Cardiac fibroblast (primary cell): ENCODE measurements at places on chromosomes 5 and 9.

- no peak for DNase-seq
Measured at GRCh38 chr9:114770991-114771390, 34.8 kb downstream of the TNFSF15 start.

DNA sequence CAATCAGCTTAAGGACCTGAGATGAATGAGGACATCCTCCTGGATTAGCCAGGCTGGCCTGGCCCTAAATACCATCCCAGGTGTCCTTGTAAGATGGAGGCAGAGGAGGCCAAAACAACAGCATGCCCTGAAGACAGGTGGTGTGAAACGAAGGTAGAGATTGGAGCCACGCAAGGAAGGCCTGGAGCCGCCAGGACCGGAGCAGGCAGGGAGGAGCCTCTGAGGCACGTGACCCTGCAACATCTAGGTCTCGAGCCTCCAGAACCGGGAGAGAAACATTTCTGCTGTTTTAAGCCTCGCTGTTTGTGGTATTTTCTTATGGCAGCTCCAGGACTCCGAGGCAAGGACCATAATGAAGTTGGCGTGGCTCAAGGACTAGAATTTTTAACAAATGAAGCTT, 9.7 kb upstream of the COL5A1 start:
- DNase-seq = no peak

DNA sequence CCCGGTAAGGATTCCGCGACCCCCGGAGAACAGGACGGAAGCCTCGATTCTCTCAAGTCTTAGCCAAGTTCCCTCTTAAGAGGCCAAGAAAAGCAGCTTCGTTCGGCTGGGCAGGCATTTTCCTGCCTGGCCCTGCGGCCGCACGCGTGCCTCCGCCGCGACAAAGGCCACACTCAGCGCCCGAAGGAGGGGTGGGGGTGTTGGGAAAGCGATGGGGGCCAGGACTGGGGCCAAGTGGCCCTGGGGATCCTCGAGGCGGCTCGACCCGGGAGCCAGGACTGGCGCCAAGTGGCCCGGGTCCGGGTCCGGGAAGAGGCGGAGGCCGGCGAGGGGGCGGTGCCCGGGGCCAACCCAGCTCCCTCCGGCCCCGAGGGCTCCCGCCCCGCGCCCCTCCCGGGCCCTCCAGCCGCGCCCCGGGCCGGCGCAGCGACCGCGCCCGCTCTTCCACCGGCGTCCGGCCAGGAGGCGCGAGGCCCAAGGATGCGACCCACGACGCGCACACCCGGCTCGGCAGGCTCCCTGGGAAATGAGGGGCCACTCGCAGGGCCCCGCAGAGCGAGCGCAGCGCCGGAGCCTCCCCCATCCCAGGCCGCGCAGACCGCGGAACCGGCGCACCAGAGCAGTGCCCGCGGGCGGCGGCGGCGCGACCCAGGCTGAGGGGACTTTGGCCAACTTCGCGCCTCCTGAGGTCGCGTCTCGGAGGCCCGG, 756 bp downstream of the VAV2 start:
- peak; percentile 11 for DNase-seq

DNA sequence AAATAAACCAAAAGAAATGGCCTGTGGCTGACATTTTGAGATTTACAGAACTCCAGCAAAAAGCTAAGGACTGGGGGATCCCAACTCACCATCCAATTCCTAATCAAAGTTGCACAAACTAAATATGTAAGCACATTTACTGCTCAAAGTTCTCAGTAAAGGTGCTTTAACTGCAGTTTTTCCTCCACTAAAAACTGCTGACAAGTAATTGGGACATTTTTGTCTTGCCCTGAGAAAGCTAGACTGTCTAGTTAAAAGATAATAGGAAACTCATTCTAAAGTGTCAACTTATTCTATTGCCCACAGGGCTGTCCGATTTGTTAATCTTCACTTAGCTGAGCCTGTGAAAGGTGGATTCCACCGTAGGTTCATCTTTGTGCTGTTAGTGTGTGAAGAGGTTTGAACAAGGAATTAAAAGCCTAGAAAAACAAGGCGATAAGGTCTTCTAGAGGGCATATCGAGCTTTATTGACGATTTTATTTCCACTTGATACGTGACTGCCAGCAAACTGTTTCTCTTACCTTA, 1.0 kb downstream of the DOCK8 start:
- no peak for DNase-seq

- no peak for DNase-seq
Measured at GRCh38 chr9:138097501-138097991, 220.0 kb downstream of the CACNA1B start.

DNA sequence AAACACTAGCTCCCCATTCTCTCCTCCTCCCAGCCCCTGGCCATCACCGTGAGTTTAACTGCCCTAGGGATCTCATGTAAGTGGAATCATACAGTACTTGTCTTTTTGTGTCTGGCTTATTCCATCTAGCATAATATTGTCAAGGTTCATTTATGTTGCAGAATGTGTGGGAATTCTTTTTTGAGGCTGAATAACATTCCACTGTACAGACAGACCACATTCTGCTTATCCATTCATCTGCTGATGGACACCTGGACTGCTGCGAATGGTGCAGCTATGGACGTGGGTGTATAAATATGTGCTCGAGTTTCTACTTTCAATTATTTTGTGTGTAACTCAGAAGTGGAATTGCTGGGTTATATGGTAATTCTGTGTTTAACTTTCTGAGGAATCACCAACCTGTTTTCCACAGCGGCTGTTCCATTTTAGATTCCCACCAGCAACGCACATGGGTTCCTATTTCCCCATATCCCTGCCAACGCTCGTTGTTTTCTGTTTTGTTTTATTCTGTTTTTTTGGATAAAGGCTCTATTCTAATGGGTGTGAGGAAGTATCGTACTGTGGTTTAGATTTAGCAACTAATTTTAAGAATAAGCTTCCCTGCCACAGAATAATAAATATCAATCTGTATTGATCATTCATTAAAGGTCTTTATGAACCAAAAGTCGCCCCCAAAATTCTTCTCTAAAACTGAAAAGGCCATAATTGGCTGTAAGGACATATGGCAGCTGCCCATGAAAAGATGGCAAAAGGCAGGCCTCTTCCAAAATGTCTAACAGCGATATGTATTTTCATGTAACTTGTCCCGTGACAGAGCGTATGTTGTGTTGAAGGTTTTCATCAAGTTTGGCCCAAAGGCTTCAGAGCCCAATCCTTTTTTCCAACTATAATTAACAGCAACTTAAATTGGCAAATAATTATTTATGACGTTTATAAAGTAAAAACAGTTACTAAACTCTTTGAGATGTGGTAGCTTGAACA, 70.3 kb downstream of the DAP start:
- no peak for DNase-seq

DNA sequence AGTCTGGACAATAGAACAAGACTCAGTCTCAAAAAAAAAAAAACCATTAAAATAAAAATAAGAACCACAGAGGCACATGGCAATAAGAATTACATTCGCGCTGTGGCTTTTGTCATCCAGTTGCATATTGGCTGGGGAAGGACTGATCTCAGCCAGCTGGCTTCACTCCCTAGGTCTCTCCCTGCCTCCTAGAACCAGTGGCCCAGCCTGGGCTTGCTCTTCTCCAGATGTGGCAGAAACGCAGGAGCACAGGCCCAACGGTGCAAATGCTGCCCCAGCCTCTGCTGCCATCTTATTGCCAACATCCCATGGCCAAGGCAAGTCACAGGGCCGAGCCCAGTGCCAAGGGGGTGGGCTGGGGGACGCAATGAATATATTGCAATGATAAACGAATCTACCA, 37.0 kb downstream of the NKX2-5 start:
- DNase-seq = no peak

GRCh38 chr5:173664154-173664526, 47.7 kb upstream of the BOD1 start:
- peak; percentile 48 for DNase-seq

GRCh38 chr9:120914396-120914795, 12.2 kb downstream of the TRAF1 start:
- DNase-seq = no peak

GRCh38 chr9:93288341-93288740, 104.4 kb downstream of the WNK2 start:
- no peak for DNase-seq

DNA sequence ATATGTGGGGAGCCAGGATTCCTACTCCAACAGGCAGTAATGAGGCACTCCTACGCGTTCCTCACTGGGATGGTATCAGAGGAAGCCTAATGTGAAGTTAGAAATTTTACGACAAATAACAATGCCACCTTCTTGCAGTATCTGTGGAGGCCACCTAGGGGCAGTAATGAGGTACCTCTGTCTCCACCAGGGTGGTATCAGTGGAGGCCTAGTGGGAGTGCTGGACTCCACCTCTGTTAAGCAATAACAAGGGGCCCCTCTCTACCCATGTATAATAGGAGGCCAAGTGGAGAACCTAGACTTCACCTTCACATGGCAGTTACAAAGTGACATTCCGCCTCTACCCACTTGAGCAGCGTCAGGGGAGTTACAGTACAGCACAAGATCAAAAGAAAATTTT, 147.9 kb downstream of the PLPPR1 start:
- DNase-seq = no peak

GRCh38 chr5:36334315-36334714, 32.6 kb upstream of the RANBP3L start:
- DNase-seq = no peak

GRCh38 chr9:135343837-135344522, 135.6 kb upstream of the PPP1R26 start:
- peak; percentile 32 for DNase-seq

DNA sequence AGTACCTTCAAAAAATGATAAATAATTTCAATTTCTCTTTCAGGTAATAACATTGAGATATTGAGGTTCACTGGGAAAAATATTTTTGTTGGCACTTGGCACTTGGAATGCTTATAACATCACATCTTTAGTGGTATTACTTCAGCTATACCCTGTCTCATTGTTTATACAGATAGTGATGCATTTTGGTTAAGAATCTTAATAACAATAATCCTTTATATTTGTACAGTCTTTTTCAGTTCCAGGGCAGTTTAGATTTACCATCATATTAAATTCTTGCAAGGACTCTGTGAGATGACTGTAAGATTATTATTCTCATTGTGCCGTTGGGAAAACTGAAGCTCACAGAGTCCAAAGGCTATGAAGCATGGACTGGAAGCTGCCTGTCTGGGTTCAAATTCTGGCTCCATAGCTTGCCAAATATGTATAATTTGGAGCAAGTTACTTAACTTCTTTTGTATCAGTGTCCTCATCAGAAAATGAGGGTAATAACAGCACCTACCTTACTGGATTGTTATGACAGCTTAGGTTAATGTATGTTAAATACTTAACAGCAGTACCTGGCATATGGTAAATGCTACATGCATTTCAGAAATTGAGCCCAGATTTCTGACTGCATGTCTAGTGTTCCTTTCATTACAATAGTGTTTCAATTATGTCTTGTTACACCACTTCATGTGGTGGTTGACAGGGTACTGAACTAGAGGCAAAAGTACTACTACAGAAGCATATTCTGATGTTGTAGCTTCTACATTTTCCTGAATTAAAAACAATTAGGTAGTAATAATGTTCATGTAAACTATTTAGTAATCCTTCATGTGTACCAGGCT, 272.2 kb downstream of the PLK2 start:
- DNase-seq = no peak

GRCh38 chr9:79970146-79970425, 398.3 kb downstream of the TLE4 start:
- DNase-seq = no peak

- no peak for DNase-seq
Measured at GRCh38 chr9:109997682-109998081, 210.3 kb downstream of the C9orf152 start.

DNA sequence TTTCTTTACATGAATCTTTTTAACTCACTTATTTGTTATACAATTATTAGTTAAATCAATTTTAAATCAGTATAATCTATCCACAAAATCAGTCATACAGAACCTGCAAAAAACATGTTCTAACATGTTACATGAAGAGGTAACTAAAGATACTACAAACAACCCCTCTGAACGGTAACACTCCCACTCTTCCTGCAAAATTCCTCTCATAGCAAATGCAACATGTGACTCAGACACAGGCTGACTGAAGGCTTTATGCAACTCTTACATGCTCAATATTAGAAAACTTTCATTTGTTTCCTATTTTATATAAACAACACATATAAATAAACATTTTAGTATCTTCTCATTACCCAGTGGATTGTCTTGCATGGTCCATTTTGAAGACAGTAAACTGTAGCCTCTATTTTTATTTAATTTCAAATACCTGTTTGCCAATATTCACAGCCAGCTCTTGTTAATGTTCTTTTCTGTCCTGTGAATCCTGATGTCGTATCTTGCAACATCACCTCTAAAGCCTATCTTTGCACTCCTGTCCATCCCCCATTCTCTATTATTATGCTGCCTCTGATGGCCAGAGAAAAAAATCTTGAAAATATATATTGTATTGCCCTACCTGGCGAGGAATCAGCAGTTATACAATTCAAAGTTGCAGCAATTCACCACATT, 100.5 kb upstream of the CCDC152 start:
- DNase-seq = peak; percentile 57

DNA sequence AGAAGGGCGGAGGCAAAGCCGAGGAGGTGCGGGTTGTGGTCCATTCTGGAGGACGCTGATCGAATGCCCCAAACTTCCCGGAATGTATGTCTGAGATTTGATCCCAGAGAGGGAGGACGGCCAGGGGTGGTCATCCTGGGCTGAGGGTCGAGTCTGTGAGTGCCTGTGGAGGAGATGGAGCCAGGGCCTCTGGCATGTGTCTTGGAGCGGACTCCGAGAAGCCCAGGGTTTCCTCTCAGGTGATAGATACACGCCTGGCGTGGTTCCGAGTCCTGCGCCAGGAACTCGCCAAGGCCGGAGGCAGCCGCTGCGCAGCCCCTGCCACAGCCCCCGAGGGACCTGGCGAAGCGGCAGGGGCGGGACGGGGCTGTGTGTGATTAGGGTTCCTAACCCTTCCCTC, 363 bp downstream of the ZNF454 start:
- DNase-seq = no peak

DNA sequence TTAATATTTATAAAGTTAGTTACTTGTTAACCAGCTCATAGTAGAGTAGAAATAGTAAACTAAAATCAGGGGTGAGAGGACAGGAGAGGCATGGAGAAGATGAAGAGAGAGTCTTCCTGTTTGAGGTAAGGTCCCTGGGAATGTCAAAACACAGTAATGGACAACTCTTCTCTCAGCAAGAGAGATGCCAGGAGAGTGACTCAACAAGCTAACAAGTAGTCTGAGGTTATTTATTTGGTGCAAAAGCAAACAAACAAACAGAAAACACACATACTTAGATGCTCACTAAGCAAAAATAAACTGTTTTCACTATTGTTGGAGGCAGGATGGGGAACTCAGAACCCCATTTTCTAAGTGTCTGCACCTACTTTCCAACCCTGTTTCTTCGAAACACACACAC, 333.2 kb upstream of the RFX3 start:
- DNase-seq = peak; percentile 64
